Fibroblast of lung (primary cell): ENCODE measurements at places on chromosomes 6 and 20. TPM values are rescaled to one million over a fixed set of nuclear protein-coding genes. Genes with fewer than 3 reads are reported as not detected.

VGLL2 gene
- not detected in 2 replicates for polyA plus RNA-seq

GRCh38 chr20:45345104-45345936 is 2.9 kb downstream of the SDC4 start:
- DNase-seq = no peak

NCOA7 gene
- polyA plus RNA-seq = 12.8 and 13.7 TPM in 2 replicates

DNA sequence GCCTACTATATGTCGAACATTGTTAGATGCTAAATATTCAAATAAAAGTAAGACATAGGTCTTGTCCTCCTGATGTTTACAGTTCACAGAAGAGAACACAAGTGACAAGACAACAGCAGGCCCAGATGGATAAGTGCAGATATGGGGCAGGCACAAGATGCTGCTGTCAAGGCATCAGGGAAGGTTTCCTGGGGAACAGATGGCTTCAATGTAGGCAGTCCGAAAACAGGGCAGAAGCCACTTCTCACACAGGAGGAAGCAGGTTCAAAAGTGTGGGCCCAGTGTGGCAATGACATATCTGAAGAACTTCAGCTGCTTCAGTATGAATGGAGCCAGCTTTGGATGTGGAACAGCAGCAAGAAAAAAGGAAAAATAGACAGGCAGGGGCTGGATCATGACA is 32.5 kb downstream of the HLA-DPB1 start:
- DNase-seq = no peak

GRCh38 chr6:22670605-22671004 is 101.2 kb downstream of the HDGFL1 start:
- DNase-seq = peak; percentile 17

BACH2 gene
- 2.2 TPM in 2 replicates for polyA plus RNA-seq

DNA sequence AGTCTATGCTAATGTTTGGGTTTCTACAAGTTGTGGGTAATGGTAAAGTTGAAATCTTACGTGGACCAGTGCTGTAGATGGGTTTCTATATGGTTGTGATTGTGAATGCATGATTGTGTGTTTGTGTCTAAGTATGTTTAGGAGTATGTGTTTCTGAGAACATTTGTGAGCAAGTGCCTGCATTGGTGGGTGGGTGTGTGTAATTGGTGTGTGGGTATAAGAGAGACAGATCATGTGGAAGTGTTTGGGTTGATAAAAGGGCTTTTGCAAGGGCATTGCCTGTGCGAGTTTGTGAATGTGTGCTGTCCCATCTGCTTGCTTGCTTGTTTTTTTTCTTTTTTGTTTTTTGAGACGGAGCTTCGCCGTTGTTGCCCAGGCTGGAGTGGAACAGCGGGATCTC is 25.8 kb upstream of the ID1 start:
- no peak for DNase-seq

GRCh38 chr6:109242925-109243324 is 139.3 kb downstream of the CD164 start:
- no peak for DNase-seq

ZSCAN23 gene
- 1.1 and 3.8 TPM in 2 replicates for polyA plus RNA-seq

- no peak for DNase-seq
Observed at GRCh38 chr6:72793641-72794395, 172.0 kb downstream of the KCNQ5 start.

GRCh38 chr6:73640179-73640750 is 13.5 kb downstream of the SLC17A5 start:
- no peak for DNase-seq
